AG10803 (cell line): ENCODE measurements at places on chromosomes 5 and 9.
A peak's percentile ranks its signal among the peaks of the same experiment; 100 is the strongest.

- peak; percentile 31 for DNase-seq
Observed at GRCh38 chr5:138064526-138064925, 19.3 kb upstream of the WNT8A start.

DNA sequence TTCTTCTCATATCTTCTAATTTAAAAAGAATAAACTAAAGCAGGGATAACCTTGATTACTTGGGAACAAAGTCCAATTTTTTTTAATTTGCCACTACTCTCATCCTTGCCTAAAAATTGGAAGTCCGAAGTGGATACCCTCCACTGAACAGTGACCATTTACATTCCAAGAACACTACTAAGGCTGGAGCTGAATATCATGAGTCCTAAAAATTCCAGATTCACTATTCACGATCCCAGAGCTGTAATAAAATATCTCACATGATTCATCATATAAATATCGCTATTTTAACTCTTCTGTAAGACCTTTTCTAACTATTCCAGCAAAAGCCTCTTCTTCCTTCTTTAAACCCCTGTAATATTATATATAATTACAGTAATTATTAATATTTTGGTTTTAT is 57.4 kb downstream of the ATPSCKMT start:
- DNase-seq, result peak; percentile 79

- DNase-seq, result no peak
Observed at GRCh38 chr9:72145733-72146505, 3.3 kb upstream of the GDA start.

DNA sequence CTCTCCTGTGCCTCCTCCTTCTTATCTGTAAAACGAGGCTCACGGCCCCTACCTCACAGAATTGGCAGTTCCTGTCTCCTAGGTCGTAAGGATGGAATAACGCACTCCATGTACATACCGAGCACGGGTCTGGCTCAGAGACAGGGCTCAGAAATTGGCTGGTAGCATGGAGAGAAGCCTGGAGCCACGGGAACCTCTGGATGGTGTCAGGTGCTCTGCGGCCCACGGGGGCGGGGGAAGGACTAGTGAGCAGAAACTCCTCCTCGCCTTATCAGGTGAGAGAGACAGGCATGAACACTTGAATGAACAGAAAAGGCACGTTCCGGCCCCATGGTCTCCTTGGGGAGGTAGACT is 15.4 kb upstream of the C5orf47 start:
- DNase-seq, result no peak

- no peak for DNase-seq
Observed at GRCh38 chr5:90347462-90347861, 62.1 kb downstream of the CETN3 start.

GRCh38 chr9:112420208-112420607 is 40.3 kb downstream of the HSDL2 start:
- no peak for DNase-seq

DNA sequence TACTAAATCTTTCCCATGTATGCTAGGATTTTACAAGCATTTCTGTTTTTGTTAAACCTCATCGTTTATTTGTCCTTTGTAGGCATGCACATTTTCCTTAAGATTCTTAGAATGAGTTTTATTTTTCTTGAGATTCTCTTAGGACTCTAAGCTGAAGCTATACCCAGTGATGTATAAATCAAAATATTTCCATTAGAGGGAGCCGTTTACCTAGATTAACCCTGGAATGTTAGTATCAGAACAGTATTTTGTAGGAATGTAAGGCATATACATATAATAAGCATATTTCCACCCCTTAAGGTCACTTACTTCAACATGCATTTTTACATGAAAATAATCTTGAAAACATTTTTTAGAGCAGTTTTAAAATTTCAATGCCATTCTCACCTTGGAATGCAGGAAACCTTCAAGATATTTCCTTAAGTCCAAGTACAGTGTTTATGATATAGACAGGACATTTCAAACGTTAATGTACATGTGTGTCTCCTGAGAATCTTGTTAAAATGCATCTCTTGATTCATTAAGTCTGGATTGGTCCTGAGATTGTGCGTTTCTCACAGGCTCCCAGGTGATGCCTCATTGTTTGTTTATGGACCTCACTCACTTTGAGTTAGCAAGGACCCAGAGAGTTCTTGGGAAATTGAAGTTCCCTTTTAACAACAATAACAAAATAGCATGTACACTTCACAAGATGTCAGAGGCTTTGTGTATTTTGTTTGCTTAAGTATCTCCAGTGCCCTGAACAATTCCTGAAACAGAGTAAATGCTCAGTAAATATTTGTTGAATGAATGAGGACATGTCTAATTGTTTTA is 34.9 kb upstream of the FCHO2 start:
- peak; percentile 26 for DNase-seq

GRCh38 chr5:40413743-40414142 is 266.0 kb upstream of the PTGER4 start:
- peak; percentile 35 for DNase-seq

DNA sequence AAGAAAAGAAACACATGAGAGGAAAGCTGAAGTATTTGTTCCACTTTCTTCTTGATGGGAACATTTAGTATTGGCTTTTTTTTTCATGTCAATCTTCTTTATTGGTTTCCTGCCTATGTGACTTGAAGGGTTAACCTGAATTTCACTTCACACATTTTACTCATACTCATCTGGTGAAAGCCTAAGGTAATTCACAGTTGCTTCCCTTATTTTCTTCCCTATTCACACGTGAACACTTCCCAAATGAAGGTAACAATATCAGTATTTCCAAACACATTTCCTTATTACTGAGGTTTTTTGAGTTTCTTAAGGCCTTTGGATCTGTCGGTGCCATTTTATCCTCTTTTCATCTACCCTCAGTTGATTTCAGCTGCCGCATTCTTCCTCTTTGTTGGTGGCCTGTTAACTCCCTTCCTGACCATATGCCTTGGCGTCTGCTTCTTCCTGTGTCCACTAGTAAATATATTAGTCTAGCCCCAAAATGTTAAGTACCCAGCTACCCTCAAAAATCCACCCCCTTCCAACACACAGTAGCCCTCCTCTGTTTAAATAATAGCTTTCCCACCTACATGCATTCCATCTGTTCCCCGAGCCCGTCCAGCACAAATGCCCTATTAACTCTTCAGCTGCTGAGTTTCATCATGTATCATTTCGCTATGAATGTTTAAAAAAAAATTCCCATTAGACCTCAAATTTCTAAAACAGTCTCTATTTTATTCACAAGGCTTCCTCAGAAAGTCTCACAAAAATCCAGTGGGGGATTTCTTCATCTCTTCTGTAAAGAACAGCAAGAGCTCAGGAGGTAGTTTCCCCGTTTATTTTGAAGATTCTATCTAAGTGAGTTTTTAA is 97.3 kb downstream of the USP20 start:
- DNase-seq, result peak; percentile 71

- DNase-seq, result peak; percentile 31
Observed at GRCh38 chr5:80871541-80871961, 88.6 kb upstream of the RASGRF2 start.

DNA sequence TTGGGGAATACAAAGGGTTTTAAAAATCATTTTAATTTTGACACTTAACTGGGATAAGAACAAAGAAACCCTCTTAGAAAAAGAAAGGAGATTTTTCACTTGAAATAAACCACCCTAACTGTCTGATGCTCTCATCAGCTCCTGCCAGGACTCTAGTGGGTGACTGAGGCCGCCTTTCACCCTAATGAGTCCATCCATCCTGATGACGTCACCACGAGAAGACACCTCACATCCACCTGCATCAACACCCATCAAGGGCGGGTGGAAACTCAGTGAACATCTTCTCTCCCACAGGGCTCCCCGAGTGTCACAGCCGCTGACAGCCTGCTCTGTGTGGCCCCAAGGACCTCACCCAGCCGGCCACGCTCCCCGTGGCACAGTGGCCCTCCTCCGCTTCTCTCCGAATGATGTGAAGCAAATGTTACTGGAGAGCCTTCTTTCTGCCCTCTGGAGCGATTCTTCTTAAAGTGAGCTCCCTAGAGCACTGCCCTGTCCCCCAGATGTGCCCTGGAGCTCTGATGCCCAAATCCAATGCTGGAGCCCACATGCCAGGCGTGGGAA is 584.3 kb upstream of the ADAMTS16 start:
- no peak for DNase-seq

GRCh38 chr9:123616707-123617106 is 260.7 kb downstream of the CRB2 start:
- DNase-seq, result no peak

DNA sequence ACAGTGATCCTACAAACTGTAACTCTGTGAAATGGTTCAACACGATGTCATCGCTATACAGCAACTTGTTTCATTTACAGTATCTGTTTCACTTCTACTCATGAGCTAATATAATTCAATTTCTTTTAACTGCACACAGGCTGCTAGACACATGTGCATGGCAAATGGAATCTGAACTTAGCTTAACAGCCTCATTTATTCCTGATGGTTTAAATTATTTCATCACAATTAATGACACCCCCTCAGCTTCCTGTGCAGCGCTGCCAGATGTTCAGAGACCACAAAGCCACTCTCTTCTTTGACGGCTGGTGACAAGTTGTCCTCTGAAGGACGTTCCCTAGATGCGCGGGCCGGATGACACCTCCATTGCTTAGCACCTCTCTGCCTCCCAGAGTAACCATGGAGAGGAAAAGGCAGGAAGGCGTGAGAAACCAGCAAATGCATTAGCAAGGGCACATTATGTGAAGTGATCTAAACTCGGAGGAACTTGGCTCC is 191.1 kb downstream of the BNC2 start:
- DNase-seq, result peak; percentile 80

- no peak for DNase-seq
Observed at GRCh38 chr5:78515670-78516069, 132.9 kb downstream of the LHFPL2 start.

DNA sequence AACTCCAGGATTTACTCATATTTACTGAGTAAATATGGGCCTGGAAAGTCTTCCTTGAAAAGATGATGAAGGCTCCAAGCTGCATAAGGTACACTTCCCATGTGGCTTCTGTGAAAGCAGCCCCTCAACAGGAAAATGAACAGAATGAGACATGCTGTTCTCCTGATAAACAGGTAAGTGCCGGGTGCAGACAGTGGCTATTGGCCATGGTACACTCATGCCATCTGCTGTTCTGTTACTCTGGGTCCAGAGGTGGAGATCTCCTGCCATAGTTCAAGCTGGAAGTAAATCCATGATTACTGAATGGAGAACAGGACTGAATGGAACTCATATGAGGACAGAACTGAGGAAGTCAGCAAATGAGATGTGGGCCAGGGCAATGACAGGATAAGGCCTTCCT is 103.6 kb downstream of the SLIT3 start:
- peak; percentile 15 for DNase-seq

GRCh38 chr5:23013395-23013998 is 160.4 kb upstream of the CDH12 start:
- DNase-seq, result no peak

DNA sequence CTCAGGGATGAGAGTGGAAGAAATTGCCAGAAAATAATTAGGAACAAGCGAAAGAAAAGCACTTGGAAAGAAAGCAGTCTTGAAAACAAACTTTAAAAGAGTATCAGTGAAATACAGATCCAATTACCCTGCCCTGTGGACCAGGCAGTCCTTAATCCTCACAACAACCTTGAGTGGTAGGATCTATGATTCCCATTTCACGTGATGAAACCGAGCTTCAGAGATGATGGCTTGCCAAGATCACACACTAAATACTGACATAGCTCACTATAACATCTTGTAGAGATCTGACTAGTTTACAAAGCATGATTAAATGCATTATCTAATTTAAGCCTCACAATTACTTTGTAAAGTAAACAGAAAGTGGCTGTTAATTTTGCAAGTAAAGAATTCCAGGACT is 55.5 kb upstream of the ABCA1 start:
- no peak for DNase-seq

- no peak for DNase-seq
Observed at GRCh38 chr5:149519601-149520000, 31.6 kb downstream of the CSNK1A1 start.

DNA sequence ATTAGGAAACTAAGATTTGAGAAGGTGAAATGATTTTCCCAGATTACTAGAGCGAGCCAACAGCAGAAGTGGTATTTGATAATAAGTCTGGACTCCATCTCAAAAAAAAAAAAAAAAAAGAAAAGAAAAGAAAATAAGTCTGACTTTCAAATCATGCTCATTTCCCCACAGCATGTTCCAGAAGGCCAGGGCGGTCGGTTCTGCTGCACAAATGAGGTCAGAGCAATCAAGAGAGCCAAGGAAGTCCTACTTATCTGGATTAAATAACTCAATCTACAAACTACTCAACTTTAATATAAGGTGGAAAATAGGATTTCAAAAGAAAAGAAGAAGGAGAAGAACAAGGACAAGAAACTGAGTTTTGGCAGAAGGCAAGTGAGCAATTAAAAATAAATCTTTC is 130.4 kb upstream of the RASA1 start:
- no peak for DNase-seq

DNA sequence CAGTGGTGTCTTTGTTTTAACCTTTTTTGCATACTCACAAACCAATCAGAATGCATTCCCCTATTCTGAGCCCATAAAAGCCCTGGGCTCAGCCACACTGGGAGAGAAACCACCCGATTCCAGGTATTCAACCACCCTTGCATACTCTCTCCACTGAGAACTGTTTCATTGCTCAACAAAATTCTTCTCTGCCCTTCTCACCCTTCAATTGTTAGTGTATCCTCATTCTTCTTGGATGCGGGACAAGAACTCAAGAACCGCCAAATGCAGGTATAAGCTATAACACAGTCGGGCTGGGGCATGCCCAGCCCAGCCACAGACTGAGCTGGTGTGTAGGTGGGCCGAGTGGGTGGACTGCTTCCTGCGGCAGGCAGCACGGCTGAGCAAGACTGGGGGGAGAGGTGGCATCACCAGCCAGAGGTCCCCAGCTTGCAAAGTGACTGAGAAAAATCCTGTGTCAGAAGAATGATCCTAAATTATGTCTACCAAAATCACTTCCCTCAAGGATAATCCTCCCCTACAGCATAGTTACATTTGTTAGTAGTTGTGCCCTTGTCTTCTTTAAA is 141.0 kb downstream of the SSBP2 start:
- DNase-seq, result no peak

DNA sequence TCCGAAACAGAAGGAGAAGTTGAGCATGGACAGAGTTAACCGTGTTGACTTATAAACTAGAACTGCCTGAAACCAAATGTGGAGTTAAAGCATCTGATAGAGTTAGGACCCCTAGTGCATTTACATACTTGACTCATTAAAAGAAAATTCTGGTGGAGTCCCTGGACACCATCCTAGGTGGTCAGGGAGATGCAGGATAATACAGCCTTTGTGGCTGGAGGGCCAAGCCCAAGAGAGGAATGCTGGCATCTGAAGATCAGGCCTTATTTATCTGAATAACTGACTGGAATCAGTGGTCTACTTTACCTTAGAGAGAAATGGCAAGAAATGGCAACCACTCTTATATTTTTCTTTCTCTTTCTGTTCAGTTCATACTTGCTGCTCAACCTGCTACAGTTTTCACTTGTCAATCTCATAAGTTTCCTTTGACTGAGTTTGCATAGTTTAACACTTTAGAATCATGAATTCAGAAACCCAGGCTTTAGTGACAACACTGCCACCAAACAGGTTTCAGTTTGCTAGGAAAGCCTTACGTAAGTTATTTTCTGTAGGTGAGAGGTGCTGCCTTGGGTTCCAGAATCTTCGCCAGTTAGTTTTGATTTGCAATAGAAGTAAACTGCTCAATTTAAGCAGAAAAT is 10.2 kb downstream of the CMYA5 start:
- no peak for DNase-seq
